ENCODE measurements at places on chromosomes 4 and X. TPM values are rescaled to one million over a fixed set of nuclear protein-coding genes. Genes with fewer than 3 reads are reported as not detected.

FRG2 gene
- not detected for total RNA-seq

CPXCR1 gene
- not detected for total RNA-seq

CABS1 gene
- total RNA-seq = not detected

TLR6 gene
- total RNA-seq = 0.48 TPM

PCGF3 gene
- 57.4 TPM for total RNA-seq

CNKSR2 gene
- 0.43 TPM for total RNA-seq

NAA11 gene
- not detected for total RNA-seq

HHIP gene
- 0.96 TPM for total RNA-seq

TCEAL6 gene
- not detected for total RNA-seq

SPACA5 gene
- total RNA-seq = not detected

SPANXC gene
- total RNA-seq = not detected
